ENCODE measurements at places on chromosomes 1 and 21. TPM values are rescaled to one million over a fixed set of nuclear protein-coding genes. Genes with fewer than 3 reads are reported as not detected.

RIIAD1 gene
- not detected for total RNA-seq

DNA sequence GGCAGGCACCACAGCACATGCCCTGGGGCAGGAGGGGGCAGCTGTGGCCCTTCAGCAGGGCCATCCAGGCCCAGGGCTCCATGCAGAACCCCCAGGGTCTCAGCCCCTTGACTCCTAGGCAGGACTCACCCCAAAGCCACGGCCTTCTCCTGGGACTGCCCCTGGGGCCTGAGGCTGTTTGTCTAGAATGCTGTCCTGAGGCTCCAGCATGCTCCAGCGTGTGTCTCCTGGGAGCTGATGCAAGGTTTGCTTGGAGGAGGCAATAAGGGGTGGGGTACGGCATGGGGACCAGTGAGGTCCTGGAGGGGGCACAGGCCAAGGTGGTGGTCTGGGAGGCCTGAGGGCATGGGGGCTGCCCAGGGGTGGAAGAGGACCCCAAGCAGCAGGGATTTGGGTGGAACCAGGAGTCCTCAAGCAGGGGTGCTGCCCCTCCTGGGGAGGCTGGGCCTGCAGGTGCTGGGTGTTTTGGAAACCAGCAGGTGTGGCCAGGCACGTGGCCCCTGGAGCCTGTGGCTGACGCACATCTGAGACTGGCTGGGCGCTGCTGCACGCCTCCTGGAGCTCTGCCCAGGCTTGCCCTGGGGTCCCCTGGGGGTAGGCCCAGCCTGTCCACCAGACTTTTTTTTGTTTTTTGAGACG, 7.8 kb upstream of the CALML6 start:
- no peak for DNase-seq

DNA sequence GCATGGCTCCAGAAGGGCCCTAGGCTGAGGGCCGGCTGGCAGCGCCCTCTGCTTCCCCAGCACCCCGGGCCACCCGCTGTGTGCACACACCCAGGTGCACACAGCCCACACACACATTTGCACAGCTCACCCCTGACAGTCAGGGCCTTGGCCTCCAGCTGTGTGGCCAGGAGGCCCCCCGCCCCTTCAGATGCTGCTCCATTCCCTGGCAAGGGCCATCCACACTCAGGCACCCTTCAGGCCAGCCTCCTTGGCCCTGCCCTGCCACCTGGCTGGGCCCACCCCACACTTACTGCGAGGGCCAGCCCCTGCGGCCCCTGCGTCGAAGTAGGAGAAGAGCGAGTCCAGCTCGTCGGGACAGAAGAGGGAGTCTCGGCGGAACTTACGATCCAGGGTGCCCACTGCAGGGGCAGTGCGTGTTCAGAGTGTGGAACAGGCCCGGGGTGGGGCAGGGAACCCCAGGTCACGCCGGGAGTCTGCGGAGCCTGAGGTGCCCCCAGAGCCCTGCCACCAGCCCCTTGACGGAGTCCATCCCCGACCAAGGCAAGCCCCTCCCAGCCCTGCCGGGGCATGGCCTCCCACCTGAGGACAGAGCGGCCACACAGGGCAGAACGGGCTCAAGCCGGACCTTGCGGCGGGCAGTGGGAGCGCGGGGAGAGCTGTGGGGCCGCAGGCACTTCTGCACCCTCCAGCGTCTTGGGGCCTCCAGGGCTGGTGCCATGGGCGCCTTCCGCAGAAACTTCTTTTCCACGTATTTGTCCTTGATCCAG, 12.4 kb downstream of the ACAP3 start:
- DNase-seq = no peak

GRCh38 chr1:57819893-57820292, 396.0 kb upstream of the DAB1 start:
- no peak for DNase-seq

Data from WTC11 (cell line).